ENCODE measurements at places on chromosomes 12 and 14.

DNA sequence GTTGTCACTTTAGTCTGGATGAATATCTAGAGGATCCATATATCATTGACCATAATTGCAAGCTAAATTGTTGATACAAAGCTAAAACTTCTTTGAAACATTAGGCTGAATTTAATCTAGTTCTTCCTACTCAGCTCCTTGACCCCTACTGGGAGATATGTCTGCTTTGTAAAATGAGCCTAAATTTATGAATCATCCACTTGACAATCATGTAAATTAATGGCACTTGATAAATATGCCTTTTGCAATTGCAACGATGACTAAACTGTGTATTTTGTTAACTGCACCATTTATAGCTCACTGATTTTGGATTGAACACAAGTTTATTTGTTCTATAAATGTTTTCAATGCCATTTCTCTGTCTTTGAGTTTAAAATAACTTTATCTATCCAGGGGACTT is 1616.5 kb upstream of the FLRT2 start:
- DNase-seq = no peak

DNA sequence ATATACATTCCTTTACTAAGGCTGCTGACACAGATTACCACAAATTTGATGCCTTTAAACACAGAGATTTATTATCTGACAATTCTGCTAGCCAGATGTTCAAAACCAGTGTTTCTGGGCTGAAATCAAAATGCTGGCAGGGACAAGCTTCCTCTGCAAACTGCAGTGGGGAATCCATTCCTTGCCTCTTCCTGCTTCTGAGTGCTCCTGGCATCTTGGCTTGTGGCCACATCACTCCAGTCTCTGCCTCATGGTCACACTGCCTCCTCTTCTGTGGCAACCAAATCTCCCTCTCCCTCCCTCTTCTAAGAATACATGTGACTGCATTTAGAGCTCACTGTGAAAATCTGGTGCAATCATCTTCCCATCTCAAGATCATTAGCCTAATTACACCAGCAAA is 235.7 kb downstream of the TTC8 start:
- no peak for DNase-seq

GRCh38 chr14:36818246-36818645 is 156.6 kb downstream of the PAX9 start:
- DNase-seq = no peak

GRCh38 chr14:99564256-99564925 is 39.6 kb downstream of the CCDC85C start:
- peak; percentile 78 for DNase-seq

DNA sequence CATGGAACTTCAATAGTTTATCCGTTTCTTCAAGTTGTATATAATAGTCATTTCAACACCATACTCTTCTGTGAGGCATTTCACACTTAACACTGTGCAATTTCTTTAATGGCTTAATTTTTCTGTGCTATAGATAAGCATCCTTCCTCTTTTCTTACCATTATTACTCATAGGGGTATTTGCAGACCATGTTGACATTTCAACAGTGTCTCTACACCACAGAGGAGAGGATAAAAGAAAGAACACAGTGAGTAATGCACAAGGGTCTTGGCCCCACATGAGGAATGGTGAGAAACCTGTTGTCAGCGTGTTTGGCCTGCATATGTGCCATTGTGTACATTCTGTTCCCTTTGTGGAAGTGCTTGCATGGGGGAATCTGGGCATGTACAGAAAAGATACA is 421.5 kb upstream of the MDGA2 start:
- DNase-seq = no peak

DNA sequence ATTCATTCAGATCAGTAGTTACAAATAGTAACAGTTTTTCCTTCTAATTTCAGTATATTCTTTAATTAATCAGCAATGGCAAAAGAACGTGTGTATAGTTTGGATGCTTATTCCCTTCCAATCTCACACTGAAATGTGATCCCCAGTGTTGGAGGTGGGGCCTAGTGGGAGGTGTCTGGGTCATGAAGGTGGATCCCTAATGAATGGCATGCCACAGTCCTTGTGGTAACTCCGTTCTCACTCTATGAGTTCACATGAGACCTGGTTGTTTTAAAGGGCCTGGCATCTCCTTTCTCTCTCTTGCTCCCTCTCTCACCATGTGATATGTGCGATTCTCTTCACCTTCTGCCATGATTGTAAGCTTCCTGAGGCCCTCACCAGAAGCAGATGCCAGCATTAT is 18.9 kb upstream of the SYNDIG1L start:
- DNase-seq = no peak

DNA sequence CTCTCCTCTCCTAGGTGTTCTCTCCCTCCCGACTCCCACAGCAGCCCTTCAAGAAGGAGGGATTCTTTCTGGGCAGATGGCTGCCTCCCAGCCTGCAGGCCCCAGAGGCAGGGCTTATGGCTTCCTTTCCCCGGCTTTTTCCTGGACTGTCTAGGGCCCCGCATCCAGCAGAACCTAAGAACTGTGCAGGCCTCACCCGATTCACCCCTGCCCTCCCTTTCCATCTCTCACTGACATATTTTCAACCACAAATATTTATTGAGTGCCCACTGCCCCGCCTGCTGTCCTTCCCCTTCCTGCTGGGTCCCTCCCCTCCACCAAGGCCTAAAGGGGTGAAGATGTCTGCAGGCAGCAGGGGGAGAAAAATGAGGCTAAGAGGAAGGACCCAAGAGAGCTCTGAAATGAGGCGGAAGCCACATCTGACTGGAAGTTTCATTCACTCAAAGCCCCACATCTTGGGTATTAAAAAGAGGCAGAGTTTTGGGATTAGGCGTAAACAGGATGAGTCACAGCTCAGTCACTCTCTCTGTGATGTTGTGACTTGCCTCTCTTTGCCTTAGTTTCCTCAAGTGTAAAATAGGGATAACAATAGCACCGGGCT is 2.9 kb downstream of the SCNN1A start:
- no peak for DNase-seq

DNA sequence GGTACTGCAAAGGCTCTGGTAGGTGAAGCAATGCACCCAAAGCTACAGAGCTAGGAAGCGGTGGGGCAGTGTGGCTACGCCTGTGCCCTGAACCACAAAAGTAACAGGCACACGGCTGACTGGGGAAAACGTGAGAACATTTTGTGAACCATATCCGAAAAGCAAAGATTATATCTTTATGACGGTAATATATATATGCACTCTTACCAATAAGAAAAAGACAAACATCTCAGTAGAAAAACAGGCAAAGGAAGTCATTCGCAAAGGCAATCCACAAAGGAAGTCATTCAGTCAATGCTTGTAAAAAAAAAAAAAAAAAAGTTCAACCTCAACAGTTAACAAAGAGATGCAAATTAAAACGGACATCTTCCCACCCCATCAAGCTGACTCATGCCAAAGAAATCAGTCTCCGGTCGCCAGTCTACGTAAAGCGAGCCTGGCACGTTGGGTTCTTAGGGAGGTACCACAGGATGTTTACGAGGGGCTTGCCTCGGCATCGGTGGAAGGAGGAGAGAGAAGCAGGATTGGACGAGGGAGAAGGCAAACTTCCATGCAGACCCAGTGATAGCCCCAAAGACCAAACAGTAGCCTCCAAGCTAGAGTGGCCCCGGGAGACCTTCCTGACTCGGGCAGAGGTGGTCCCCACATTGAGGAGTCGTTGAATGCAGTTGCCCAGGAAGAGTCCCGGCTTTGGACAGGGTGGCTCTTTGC is 39.4 kb upstream of the PPP2R5C start:
- DNase-seq = peak; percentile 57

GRCh38 chr14:103653805-103654204 is 24.8 kb downstream of the KLC1 start:
- no peak for DNase-seq

- no peak for DNase-seq
Observed at GRCh38 chr12:109967383-109968031, 28.7 kb downstream of the GIT2 start.

GRCh38 chr12:80045594-80045993 is 53.7 kb upstream of the OTOGL start:
- DNase-seq = no peak

- no peak for DNase-seq
Observed at GRCh38 chr12:18414671-18415070, 153.4 kb downstream of the PIK3C2G start.

- DNase-seq = no peak
Observed at GRCh38 chr12:115943310-115943629, 334.2 kb downstream of the MED13L start.

- DNase-seq = no peak
Observed at GRCh38 chr14:96252323-96252998, 3.5 kb upstream of the BDKRB1 start.

GRCh38 chr12:50050410-50051098 is 6.8 kb upstream of the ASIC1 start:
- DNase-seq = peak; percentile 79

GRCh38 chr14:71262441-71262840 is 355.2 kb downstream of the PCNX1 start:
- no peak for DNase-seq

- DNase-seq = no peak
Observed at GRCh38 chr12:59940631-59941342, 345.0 kb downstream of the SLC16A7 start.

All from left forelimb (tissue), 1 donor.